ENCODE measurements at places on chromosomes 16 and 17.

- DNase-seq: no peak
Observed at GRCh38 chr17:17725011-17725751, 43.9 kb downstream of the RAI1 start.

DNA sequence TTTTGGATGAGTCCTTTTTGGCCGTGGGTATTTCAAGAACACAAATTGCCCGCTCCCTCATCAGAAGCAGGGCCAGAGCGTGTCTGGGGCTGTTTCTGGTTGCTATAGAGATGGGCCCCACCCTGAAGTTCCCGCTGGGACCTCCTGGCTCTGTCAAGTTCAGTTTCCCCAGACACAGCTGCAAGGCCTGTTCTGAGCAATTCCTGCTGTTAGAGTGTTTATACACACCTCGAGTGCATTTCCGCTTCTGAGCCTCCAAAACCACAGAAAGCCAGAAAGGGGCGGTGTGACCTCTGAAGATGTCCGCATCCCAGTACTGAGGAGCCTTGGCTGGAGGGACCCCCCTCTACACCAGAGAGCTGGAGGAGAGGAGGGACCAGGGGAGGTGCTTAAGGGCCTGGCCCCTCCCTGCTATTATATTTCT, 9.3 kb upstream of the WBP2 start:
- DNase-seq: peak; percentile 48

DNA sequence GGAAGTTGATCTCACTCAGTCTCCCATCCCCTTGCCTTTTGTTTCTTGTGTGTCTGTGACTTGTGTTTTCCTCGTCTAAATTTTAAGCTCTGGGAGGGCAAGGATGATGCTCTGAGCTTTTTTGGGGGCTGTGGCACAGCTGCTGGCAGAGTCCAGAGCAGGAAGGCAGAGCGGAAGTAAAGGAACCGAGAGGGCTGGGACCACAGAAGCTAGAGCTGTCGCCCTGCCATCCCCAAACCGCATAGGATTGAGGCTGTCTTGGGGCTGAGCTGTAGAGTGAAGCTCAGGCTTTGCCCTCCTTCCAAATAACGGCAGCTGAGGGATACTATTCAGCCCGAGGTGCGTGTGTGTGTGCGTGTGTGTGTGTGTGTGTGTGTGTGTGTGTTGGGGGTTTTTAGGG, 3.8 kb upstream of the DNAH2 start:
- no peak for DNase-seq

DNA sequence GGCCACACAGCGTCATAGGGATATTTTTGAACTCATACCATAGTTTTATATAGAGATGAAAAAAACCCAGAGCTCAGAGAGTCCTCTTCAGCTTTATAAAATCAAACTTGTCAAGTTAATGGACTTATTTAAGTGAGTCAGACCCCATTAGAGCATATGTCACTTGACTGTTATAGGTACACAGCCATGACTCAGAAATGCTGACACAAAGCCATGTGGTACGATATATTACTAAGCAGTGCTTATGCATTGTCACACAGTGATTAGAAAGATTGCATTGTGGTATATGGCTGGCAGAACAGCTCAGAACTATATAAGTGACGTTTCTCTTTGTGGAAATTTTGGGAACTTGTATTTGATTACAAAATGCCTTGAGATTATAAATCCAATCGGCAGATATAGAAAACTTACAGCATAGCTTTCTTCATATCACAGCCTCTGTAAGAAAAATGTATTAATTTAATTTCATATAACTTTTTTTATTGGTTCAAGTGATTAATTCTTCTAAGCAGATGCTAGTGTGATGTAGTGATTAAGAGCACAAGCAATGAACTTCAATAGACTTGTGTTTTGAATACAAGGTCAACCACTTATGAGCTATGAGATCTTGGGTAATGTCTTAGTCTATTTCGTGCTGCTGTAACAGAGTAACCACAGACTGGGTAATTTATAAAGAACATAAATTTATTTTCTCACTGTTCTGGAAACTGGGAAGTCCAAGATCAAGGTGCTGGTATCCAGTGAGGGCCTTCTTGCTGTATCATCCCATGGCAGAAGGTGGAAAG, 25.8 kb upstream of the GINS3 start:
- no peak for DNase-seq

- no peak for DNase-seq
Observed at GRCh38 chr17:45114117-45114932, 18.0 kb downstream of the PLCD3 start.

- no peak for DNase-seq
Observed at GRCh38 chr17:4469552-4469951, 29.1 kb upstream of the SPNS2 start.

DNA sequence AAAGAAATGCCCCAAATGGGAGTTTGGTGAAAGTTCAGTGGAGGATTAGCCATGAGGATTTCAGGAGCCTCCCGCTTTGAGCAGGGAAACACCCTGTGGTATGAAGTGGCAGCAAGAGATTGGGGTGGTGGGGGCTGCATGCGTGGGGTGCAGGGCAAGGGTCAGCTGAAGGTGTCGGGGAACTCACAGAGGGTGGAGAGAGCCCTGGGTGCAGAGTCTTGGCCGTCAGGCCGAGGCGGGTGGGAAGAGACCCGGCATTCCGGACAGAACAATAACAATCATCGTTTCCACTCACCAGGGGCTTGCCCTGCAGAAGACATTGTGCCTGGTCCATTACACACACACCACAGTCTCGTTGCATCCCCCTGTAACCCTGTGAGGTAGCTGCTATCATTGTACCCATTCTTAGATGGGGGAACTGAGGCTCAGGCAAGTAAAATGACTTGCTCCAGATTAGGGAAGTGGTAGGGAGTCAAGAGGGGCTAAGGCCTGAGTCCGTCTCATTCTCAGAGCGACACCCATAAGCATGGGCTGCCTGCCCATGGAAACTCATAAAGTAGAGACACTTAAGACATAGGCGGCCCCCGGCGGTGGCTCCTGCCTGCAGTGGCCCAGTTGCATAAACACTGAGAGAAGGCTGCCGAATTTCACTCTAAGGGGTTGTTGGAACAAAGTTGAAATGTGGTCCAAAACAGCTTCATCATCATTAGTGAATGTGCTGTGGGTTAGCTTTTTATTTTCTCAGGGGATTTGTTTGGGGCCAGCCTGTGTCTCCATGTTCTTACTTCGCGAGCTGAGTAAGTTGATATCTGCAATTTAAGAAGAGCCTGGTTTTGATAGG, 93.3 kb downstream of the CMIP start:
- no peak for DNase-seq

- DNase-seq: peak; percentile 7
Observed at GRCh38 chr16:11743308-11744074, 834 bp upstream of the TXNDC11 start.
